ENCODE measurements at places on chromosomes 2 and 18. TPM values are rescaled to one million over a fixed set of nuclear protein-coding genes. Genes with fewer than 3 reads are reported as not detected.

EIF2AK2 gene
- 73.2 TPM for total RNA-seq

EN1 gene
- not detected for total RNA-seq

ANKAR gene
- total RNA-seq = 34.4 TPM

PLCD4 gene
- total RNA-seq = not detected

KCNG2 gene
- not detected for total RNA-seq

CHN1 gene
- 56.7 TPM for total RNA-seq

ANO7 gene
- 0.21 TPM for total RNA-seq

NAT8 gene
- total RNA-seq = not detected

VAMP5 gene
- 25.6 TPM for total RNA-seq

PAX8 gene
- 2.8 TPM for total RNA-seq

BCL11A gene
- 3.6 TPM for total RNA-seq

SCYGR4 gene
- not detected for total RNA-seq

ASB18 gene
- total RNA-seq = not detected

FOXI3 gene
- total RNA-seq = not detected

ASXL3 gene
- total RNA-seq = 25.0 TPM

ZEB2 gene
- 133 TPM for total RNA-seq

RPRM gene
- 54.1 TPM for total RNA-seq

ASB1 gene
- total RNA-seq = 4.9 TPM

DSG4 gene
- total RNA-seq = not detected

PROKR1 gene
- not detected for total RNA-seq

HOXD13 gene
- total RNA-seq = 4.9 TPM
